ENCODE measurements at places on chromosomes 6 and 20.

DNA sequence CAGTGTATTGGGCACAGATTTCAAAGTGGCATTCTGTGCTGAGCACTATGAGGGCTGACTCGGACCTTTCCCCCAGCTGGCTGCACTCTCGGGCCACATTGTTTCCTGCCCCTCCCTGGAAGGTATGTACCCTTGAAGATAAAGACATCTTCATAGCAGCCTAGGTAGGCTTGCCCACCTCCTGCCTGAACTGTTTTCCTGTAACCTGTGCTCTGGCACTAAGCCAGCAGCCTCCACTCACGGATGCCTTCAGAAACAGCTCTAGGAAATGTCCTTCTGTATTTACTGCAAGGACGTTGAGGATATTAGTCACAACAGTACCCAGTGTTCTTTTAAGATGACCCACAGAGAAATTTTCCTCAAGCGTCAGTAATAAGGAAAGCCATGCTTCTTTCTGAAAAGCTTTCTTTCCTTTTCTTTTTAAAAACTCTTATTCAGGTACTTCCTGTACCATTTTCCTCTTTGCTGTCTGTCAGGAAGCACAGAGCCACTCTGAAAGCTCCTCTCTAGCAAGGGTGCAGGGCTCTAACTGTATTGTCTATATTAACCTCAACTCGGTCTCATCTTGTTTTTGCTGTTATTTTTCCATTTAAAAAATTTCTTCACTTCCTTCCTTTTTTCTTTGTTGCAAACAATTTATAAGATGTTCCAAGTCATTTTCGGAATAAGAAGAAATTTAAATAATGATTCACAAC, 43.5 kb downstream of the TTI1 start:
- DNase-seq: no peak

GRCh38 chr20:60467771-60468170, 509.5 kb downstream of the CDH26 start:
- no peak for DNase-seq

DNA sequence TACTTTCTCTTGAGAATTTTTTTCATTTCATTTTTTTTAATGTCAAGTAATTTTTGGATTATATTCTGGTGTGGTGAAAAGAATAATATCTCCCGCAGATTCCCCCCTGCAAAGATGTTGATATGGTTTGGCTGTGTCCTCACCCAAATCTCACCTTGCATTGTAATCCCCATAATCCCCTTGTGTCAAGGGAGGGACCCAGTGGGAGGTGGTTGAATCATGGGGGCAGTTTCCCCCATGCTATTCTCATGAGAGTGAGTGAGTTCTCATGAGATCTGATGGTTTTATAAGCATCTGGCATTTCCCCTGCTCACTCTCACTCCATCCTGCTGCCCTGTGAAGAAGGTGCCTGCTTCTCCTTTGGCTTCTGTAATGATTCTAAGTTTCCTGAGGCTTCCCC, 58.7 kb upstream of the PMEPA1 start:
- DNase-seq: no peak

DNA sequence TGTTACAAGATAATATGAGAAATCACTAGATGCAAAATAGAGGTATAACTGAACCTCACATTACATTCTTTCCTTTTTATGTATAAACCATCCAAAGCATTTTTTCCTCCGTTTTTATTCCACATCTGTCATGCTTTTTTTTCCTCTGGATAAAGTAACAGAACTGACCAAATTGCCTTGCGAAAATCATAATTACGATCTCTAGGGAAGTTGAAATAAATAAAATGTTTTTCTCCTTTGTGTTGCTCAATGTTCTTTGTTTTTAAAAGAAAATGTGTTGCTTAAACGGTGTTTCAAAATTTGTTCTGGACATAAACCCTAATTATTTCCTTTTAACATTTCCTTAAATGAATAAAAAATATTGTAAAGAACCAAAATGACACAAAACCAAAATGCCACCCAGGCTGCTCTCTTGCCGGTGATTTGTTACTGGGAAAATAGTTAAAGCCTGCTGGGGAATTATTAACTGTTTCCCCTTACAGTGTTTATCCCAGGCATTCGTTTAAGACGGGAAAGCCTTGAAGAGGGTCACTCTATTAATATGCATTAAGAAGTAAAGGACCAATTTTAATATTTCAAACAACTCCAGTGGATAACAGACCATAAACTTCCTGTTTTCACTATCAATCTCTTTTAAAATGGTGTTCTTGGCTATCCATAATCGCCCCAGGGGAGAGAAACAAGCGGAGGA, 1.7 kb upstream of the ADGRB3 start:
- DNase-seq: no peak

- DNase-seq: no peak
Observed at GRCh38 chr6:108293527-108294296, 1.1 kb upstream of the AFG1L start.

DNA sequence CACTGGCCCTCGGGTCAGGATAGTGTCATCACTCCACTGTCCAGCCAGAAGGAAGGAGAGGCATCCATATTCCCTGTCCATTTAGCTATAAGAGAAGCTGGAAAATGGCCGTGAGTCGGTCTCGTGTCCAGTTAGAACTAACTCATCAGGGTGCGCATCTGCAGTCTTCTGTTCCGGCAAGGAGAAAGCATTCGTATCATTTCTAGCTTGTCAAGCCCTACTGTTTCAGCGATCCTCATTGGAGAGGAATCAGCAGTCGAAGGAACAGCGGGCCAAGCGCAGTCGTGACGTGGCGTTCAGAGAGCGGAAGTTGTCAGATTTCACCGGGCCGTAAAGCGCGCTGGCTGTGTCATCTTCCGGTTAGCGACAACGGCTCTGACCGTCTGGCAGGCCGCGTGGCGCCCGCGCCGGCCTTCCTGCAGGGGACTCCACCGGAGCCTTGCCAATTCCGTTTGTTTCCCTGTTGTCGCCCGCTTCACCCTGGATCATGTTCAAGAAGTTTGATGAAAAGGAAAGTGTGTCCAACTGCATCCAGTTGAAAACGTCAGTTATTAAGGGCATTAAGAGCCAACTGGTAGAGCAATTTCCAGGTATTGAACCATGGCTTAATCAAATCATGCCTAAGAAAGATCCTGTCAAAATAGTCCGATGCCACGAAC, 32.9 kb downstream of the HM13 start:
- peak; percentile 65 for DNase-seq

GRCh38 chr20:37344506-37345338, 1.2 kb upstream of the SRC start:
- DNase-seq: no peak

GRCh38 chr6:33957892-33958525, 154.2 kb upstream of the MLN start:
- DNase-seq: no peak

DNA sequence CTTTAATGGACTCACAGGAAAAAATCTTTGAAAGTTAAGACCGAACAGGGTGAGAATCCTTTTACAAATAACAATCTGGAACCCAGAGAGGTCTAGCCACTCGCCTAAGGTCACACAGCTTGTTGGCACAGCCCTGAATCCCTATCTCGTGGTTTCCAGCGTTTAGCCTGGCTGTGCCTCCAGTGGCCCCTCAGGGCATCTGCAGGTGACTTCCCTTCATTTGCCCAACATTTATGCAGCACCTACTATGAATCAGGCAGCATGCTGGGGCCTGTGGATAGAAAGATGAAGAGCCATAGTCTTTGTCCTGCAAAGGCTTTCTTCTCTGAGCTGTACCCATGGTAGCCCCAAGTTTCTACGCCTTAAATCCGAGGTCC, 2.6 kb upstream of the NR2E1 start:
- DNase-seq: no peak

- DNase-seq: no peak
Observed at GRCh38 chr20:4027590-4028265, 12.4 kb upstream of the RNF24 start.

GRCh38 chr6:134165561-134166201, 113.3 kb upstream of the SLC2A12 start:
- DNase-seq: no peak

DNA sequence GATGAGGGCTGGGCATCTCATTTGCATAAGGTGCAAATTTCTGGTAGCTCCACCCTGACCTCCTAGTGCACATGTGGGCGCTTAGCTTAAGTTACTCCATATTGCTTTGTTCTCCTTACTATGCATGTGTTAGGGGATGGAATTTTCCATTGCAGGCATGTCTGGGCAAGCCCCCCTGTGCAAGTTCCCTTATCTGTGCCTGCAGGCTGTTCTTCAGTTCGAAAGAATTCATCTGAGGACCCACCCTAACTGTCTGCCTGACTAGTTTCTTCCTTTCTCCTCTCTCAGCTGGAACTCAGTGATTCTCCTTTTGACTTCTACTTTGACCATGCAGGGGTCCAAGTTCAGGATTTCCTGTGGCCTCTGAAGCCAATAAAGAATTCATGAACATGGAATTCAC, 30.2 kb downstream of the CCDC170 start:
- DNase-seq: no peak

Measured in GF-D8 (cell line).